ENCODE measurements at places on chromosomes 2 and 18.

DNA sequence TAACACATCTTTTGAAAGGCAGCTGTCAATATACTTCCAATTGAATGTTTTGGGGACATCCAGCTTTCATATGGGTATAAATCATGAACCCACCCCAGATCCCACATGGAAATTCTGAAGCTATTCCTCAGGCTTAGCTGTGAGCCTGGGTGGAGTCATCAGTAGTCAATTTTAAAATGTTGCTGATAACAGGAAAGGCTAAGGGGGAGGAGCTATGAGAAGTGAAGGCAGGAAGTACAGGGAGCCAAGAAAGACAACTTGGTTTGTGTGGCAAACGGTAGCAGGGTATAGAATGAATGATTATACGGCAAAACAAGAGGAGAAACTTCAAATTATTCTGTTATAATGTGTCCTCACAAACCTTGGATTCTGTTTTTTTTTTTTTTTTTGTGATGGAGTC is 108.6 kb downstream of the QPCT start:
- peak; percentile 25 for DNase-seq

GRCh38 chr2:12764075-12764730 is 47.5 kb downstream of the TRIB2 start:
- no peak for DNase-seq

DNA sequence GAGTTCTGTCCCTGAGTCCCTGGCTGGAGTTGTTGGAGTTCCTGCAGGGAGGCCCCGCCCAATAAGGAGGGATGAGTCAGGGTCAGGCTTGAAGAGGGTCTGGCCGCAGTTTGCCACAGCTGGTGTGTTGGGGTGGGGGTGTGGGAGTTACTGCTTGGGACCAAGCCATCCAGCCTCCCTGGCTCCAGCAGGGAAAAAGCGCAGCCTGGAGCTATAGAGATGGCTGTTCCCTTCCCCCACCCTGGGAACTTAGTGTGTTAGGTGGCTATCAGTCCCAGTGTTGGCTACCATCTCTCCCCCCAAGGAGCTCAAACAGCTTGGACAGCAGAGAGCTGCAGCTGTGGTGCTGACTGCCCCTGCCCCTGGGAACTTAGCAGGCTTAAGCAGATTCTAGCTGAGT is 13.2 kb upstream of the TANK start:
- DNase-seq: no peak

GRCh38 chr2:176421297-176422050 is 152.2 kb downstream of the MTX2 start:
- DNase-seq: no peak

DNA sequence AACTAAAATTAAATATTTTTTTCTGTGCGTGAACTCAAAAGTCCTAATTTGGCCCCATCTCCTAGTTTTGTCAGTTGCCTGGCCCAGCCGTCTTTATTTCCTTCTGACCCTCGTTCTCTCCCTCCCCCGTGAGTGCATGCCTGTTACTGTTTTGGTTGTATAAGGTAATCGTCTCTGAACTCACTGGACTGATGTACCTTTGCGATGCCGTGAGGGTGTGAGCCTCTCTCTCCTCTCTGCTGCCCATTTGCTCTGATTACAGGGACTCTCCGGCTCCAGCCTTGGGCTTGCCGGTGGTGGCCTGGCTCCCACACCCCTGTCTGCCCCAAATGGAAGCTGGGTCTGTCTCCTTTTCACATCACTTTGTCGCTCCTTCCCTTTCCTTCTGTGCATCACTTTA is 66.5 kb upstream of the RBM44 start:
- DNase-seq: no peak

DNA sequence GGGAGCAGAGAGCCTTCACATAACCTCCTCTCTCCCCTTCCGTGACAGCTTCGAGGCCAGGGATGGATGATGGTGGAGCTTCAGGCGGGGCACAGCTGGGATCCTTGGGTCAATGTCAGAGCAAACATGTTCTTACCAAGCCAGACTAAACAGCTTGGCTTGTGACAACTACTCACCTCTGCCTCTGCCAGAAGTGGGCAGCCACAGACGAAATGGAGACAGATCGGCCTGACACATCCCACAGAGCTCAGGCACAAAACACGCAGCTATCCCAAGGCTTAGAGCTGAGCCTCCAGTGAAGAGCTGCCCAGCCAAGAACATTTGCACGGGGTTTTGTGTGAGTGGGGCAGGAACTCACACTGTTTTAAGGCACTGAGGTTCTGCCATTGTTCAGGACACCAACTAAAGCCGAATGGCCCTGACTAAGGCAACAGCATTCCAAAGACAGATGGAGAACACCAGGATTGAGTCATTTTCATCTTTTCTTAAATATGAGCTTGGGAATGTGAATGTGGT is 12.8 kb downstream of the PXDN start:
- DNase-seq: no peak

GRCh38 chr2:140013545-140014203 is 1233.5 kb upstream of the NXPH2 start:
- DNase-seq: no peak

DNA sequence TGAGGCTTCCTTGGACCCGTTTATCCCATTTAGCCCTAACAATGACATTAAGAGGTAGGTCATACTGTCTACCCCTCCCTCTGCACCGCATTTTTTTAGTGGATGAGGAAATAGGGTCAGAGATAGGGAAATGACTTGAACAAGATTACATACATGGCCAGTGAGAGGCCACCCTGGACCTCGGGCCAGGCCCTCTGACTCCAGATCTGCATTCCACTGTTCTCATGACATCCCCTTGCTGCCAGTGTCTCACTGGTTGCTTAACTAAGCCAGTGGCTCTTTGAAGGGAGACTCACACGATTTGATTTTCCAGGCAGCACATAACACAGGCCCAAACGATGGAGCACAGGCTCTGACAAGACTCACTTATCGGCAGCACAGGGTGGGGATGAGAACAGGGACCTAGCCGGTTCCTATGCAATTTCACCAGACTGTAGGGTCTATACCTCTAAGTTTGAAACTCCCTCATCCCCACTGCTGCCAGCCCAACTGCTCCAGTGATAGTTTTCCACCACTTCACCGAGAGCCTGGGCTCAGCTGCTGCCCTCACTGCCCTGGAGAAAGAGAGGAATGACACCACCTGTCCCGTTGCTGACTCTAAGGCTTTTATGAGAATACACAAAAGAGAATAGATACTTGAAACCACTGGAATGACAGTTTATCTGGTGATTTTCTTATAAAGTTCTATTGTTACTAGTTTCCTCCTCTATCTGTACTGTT is 82.5 kb downstream of the TMEM247 start:
- DNase-seq: no peak

DNA sequence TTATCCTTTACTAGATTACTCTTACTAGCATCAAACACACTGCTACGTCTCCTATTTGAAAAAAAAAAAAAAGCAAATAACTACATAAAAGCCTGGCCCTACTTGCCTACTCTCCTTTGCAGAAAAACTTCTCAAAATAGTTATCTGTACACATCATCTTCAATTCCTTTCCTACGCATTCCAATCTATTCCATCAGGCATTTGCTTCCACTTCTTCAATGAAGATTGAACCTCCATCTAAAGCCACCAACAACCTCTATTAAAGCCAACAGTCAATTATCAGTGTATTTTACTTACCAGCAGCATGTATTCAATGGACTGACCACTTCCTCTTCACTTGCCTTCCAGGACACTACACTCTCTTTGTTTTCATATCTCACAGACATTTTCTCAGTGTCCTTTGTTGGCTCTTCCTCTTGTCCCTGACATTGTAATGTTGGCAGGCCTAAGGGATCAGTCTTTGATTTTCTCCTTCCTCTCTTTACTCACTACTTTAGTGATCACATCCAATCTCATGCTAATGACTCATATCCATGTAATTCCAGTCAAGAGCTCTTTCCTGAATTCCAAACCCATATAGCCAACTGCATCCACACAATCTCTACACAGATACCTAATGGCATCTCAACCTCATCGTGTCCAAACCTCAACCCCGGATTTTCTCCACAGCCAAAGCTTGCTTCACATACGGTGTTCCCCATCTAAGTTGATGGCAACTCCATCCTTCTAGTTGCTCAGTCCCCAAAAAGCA is 131.3 kb downstream of the CCDC148 start:
- DNase-seq: no peak

DNA sequence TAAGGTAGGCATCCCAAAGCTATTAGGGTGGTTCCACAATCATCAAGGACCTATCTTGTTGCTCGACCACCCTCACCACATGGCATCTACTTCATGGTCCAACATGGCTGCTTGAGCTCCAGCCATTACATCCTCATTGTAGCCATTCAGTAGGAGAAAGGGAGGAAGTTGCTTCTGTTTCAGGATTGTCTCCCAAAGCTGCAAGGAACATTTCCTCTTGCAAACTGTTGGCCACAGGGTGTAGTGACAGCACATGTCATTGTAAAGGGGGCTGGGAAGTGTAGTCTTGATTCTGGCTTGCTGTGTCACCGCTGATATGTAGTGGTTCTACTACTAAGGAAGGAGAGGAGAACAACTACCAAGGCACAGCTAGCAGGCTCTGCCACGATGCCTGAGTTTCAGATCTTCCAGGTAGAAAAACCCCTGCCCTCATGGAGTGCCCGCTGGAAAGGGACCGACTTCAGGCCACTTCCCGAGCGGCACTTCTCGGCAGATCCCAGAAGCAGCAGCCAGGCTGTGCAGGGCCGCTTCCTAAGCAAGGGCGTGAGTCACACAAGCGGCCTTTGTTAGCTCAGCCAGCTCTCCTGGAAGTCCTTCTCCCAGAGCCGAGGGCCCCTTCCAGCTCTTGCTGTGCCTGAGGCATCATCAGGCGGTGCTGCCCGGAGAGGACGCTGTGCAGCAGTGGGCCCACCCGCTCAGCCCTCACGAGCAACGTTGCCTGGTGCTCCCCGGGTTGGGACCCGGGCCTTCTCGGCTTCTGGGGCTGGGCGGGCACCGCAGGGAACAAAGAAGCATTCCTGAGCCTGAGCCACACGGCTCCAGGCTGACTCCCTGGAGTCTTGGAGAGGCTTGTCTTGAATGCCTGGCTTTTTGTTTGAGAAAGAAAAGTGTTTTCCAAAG is 58.2 kb downstream of the HS6ST1 start:
- DNase-seq: no peak

DNA sequence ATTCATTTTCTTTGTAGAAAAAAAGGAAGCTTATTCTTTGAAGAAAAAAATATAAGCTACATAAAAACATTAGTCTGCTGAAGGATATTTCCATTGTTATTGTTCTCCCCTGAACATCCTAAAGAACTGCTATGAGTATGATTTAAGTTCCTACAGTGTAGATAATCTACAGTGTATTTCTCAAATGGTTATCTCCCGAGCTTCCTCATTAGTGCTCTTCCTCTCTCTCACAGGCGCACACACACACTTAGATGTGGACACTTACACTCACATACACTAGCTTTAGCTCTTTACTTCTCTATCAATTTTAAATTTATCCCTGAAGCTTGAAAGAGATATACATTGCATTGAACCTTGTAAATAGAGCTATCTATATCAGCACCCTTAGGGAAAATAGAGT is 681.0 kb downstream of the KCNJ3 start:
- DNase-seq: peak; percentile 31

- DNase-seq: no peak
Observed at GRCh38 chr18:10300739-10301138, 153.7 kb upstream of the APCDD1 start.

DNA sequence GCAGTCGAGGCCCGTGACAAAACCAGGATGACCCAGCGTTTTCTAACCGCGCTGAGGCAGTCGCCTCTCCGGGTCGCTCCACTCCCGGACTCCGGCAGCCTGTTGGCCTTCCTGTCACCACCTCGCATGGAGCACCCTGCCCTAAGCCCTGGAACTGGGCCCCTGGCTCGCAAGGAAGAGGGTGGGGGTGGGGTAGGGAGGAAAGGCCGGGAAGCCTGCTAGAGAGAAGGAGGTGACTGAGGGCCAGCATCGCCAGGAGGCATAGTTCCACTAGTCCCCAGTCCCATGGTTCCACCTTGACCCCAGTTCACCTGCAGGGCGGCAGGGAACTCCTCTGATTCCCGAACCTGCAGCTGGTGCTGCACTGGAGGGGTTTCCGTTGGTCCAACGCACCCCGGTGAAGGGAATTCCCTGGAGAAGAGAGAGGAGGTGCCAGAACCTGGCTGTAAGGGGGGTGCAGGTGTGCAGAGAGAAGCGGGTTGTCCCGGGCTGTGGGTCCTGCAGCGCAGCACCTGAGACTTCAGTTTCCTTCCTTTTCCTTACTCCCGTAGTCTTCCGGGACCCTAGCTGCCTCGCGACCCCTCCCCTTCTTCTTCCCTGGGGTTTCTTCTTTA is 11.8 kb upstream of the EN1 start:
- no peak for DNase-seq

GRCh38 chr2:176001916-176002687 is at the start of gene LNPK:
Gene LNPK, minus strand, starts transcription at chr2:176002267. Its CDS starts 6,683 bp downstream, at chr2:175995584.
- peak; percentile 95 for DNase-seq

- DNase-seq: no peak
Observed at GRCh38 chr2:147250652-147251356, 594.0 kb upstream of the ACVR2A start.

DNA sequence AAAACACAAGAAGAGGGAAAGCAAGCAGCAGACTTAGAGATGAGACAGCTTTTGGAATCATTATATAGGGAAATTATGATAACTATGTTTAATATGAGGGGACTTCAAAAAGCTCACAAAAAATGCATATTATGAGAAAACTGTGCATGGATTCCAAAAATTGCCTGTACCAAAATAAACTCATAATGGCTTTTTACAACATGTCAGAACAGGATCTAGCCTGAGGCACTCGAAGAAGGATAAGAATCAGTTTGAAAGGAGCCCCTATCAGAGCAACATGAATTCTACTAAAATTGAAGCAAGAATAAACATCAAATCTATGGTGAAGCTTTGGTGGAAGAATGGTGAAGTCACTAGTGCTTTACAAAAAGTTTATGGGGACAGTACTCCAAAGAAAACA is 187.4 kb downstream of the RDH14 start:
- DNase-seq: no peak

DNA sequence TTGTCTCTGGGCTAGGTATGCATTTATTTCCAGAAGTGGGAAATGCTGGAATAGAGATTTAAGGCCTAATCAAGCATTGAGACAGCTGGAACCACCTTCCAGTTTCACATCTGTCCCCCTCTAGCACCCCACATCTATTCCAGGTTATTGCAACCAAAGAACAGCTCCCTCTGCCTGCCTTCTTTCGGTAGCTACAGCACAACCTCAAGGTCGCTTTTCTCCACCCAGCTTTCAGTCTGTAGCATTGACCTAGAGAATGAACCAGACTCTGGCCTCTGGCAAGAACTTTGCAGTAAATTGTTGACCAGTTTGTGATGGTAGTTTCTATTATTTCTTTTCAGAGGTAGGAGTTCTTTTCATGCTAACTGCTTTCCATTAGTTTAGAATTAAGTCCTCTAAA is 484.2 kb downstream of the DLGAP1 start:
- peak; percentile 48 for DNase-seq

- no peak for DNase-seq
Observed at GRCh38 chr18:55446996-55447671, 140.9 kb downstream of the TCF4 start.

GRCh38 chr2:177264209-177264692 is 276 bp downstream of the NFE2L2 start:
- DNase-seq: peak; percentile 41
